ENCODE measurements at places on chromosomes 6 and 20. TPM values are rescaled to one million over a fixed set of nuclear protein-coding genes. Genes with fewer than 3 reads are reported as not detected.

DNA sequence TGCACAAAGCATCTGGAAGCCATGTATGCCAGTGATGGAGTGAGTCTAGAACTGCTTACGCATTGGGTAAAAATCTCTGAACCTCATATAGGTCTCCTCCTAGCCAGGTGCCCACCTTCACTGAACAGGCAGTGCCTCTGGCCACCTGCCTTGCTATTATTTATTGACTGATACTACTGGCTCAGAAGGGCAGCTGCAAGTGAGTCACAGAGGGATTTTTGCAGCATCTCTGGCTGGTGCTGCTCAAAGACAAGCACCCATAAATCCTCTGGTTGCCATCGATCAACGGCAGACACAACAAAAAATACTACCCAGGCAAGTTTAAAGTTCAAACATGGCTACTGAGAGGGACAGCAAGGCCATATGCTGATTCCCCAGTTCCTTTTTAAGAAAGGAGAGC, 279.4 kb downstream of the UBE3D start:
- no peak for DNase-seq

DNA sequence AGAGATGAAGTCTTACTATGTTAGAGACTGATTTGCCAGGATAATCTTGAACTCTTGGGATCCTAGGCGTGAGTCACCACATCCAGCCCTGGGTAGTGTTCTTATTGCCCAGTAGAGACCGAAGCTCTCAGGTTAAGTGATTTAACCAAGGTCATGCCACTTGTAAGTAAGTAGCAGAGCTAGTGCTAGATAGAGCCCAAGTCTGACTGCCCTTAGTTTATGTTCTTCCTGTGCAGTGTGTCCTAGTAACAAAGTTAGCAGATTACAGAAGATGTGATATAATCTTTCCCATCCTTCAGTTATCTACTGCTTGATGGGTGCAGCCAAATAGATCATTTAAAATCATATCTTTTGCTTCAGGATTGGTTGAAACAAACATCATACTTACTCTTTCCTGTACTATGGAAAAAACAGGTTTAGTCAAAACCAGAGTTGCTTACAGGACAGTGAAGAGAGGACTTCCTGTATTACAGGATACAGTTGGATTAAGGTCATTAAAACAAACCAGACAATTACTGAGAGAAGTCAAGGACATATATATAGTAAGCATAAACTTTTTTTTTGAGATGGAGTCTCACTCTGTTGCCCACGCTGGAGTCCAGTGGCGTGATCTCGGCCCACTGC, 9.5 kb upstream of the PABPC1L start:
- no peak for DNase-seq

GRCh38 chr20:63151554-63152321, 64.2 kb downstream of the YTHDF1 start:
- DNase-seq: peak; percentile 78

Gene TGM3
- total RNA-seq: not detected

DNA sequence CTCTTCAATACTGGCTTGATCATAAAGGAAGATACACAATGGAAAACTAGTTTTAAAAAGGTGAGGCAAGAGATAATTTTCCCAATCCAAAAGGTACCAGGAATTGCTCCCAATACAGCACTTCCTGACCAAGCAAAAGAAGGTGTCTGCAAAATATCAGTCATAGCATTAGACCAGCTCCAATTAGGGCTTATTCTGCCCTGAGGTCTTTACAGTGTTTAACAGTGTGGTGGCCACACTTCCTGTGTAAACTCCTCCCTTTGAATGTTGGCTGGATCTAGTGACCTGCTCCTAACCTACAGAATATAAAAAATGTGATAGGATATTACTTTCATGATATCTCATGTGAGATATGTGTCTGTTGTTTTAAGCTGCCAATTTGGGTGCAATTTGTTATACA, 57.1 kb upstream of the BTN3A2 start:
- DNase-seq: peak; percentile 71

GRCh38 chr6:10385524-10386132, 29.2 kb downstream of the TFAP2A start:
- DNase-seq: no peak

DNA sequence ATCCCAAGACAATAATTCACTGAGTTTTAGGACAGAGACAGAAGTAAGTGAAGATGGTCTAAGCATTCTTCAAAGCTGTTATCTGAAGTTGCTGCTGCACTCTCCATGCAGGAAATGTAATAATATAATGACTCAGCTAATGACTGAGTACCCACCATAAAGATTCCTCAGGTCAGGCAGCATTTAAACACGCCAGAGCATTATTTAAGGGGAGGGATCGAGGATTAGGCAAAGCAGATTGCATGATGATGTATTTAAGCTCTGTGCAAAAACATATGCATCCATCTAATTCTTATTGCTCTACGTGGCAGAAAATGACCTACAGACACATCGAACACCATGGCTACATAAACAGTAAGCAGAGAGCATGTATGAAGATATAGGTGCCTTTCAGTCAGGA, 216.4 kb downstream of the UNC5CL start:
- DNase-seq: peak; percentile 17

DNA sequence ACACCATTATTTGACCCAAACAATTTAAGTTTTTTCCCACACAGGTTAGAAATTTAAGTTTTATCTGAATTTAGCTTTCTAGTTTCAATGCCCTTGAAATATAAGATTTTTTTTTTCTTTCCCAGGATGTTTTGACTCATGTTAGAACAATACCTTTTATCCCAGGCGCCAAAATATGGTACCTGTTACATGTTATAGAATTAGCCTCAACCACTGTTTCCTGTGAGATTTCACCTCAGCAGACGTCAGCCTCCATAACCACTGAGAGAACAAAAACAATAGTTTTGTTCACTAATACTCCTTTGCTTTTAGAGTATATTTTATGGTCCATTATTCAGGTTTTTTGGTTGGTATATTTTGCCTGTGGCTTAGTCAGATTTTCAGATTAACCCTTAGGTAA, 302.9 kb downstream of the CDKAL1 start:
- DNase-seq: no peak

Gene BTN2A1
- 15.0 TPM for total RNA-seq

Gene TP53TG5
- total RNA-seq: not detected

Gene ZNF451
- total RNA-seq: 52.4 TPM

- DNase-seq: no peak
Measured at GRCh38 chr20:49388744-49389143, 93.7 kb downstream of the KCNB1 start.

DNA sequence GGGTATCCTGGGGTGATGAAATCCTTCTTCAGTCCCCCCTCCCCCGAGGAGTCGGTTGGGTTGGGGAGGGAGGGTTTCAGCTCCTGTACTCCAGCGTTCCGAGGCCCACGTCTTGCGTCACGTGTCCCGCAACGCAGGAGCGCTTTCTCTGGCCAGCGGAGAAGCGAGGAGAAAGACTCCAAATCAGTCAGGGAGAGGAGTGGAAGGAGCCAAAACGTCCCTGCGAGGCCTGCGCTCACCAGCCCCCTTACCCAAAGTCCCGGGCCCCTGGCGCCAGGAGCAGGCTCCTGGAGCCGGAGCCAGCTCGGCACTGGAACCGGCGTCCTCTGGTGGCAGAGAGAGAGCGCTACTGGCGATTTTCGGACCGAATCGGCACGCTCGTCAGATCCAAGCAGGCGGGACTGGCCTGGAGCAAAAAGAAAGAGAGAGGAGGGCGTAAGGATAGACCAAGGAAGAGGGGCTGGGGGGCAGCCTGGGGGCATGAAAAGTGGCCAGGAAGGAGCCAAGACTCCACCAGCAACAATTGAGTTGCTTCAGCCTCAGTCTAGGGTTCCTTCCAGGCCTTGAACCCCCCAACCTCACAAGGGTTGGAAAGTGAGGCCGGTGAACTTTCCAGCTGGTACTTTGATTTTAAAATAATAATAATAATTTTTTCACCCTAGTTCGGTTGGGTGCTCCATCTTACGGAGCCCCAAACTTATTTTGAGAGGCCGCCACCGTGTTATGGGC, at the start of gene GNAS:
Gene GNAS, plus strand, starts transcription at position 174 of the 729 bp plus-strand sequence.
- peak; percentile 49 for DNase-seq

Gene CRISP3
- total RNA-seq: not detected

Gene TRAPPC3L
- not detected for total RNA-seq

- DNase-seq: no peak
Measured at GRCh38 chr6:80217794-80218193, 111.3 kb downstream of the BCKDHB start.

Gene HLA-F
- total RNA-seq: 69.5 TPM

- DNase-seq: no peak
Measured at GRCh38 chr6:132041706-132042105, 90.5 kb upstream of the CCN2 start.

- DNase-seq: peak; percentile 40
Measured at GRCh38 chr20:50969435-50969834, 10.8 kb downstream of the MOCS3 start.

- no peak for DNase-seq
Measured at GRCh38 chr6:24659561-24659960, 7.1 kb downstream of the TDP2 start.

Gene FRK
- 1.8 TPM for total RNA-seq

- peak; percentile 25 for DNase-seq
Measured at GRCh38 chr6:119544325-119545175, 195.0 kb upstream of the MAN1A1 start.

Gene GPX5
- total RNA-seq: not detected

Gene CCN5
- not detected for total RNA-seq

DNA sequence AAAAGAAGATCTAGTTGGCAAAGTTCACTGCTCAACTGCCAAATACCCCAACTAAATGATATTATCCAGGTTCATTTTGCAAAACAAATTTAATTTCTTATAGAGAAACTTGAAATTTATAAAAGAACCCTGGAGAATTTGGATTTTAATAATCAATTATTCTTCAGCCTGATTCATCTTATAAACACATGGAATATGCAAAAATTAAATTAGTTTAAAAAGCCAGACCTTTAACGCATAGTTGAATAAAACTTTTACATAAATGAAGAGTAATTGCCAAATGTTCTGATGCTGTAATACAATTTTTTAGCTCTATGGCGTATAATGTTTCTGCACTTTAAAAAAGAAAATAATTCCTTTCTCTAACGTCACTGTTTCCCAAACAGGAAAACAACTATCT, 33.2 kb upstream of the ANKRD60 start:
- DNase-seq: no peak

Gene UNC5CL
- 0.10 TPM for total RNA-seq

DNA sequence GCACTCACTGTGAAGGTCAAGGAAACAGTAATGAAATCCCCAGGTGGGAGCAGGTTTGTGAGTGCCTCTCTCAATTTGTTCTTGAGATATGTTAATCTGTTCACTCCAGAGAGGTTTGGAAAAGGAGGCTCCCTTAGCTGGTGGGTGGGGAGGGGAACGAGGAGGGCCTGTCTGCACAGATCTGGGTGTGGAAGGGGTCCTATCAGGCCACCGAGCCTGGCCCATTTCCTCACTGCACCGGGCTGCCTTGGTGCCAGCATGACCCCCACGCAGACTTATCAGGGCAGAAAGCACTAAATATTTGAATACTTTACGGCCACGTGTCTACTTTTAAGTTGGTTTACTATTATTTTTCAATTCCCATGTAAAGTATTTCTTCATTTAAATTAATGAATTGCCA, 8.3 kb downstream of the AGPAT4 start:
- no peak for DNase-seq

Gene SPDEF
- total RNA-seq: 0.20 TPM

DNA sequence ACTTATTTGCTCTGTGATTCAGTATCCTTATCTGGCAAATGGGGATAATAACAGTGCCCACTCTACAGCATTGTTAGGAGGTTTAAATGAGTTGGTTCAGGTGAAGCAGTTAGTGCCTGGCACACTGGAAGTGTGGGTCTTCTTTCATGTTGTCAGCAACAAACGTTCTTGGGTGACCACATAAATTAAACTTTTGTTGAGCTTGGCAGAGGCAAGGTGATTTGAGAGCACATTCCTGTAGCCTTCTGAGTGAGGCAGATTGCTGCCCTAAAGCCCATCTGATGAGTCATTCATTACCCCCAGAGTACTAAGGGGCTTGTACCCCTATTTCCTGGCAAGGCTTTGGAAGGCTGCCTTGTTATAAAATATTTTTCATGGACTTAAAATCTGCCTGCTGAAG, 25.8 kb downstream of the SEC23B start:
- DNase-seq: no peak

DNA sequence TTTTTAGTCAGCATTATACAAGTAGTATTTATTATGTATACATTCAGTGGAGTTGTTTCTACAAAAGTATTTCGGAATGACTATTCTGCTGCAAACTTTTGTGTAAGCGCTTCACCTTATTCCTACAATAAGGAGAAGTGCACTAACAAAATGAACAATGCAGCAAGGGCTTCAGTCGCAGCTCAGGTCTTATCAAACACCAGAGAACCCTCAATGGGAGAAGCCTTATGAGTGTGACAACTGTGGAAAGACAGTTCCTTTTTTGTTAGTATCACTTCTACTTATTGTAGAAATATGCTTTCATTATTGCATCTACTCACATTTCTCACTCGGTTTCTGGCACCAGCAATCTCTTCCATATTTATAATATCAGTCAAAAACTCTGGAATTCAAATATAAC, 18.8 kb downstream of the ZKSCAN3 start:
- DNase-seq: no peak

- peak; percentile 35 for DNase-seq
Measured at GRCh38 chr20:22403632-22404361, 180.6 kb downstream of the FOXA2 start.

Gene BFSP1
- total RNA-seq: 3.0 TPM

DNA sequence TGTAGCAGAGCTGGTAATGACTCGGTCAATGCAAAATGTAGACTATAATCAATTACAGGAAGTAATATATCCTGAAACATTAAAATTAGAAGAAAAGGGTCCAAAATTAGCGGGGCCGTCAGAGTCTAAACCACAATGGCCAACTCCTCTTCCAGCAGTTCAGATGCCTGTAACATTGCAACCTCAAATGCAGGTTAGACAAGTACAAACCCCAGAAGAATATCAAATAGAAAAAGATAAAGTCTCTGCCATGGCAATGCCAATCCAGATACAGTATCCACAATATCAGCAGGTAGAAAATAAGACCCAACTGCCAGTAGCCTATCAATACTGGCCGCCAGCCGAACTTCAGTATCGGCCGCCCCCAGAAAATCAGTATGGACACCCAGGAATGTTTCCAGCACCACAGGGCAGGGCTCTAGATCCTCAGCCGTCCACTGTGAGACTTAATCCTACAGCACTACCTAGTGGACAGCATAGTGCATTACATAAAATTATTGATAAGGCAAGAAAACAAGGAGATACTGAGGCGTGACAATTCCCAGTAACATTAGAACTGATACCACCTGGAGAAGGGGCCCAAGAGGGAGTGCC, 158.4 kb downstream of the GPX5 start:
- peak; percentile 59 for DNase-seq

- DNase-seq: no peak
Measured at GRCh38 chr20:31760519-31761240, 21.6 kb downstream of the TPX2 start.

- DNase-seq: peak; percentile 26
Measured at GRCh38 chr20:25470045-25470444, 62.6 kb downstream of the GINS1 start.

Gene NR2E1
- not detected for total RNA-seq

DNA sequence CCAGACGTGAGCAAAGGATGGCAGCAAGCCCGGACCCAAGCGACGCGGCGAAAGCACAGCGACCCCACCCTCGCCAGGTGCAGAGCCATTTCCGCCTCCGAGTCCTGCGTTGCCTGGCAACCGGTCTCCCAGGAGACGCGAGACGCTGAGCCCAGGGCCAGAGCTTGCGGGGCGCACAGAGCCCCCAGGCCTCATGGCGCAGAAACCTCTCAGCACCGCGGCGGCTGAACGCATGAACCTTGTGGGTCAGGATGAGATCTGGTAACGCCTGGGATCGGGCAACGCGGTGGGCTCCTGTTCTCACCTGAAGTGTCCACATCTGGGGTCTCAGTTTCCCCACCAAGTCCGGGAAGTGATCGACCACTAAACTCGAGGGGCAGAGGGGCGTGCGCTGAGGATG, 77.7 kb downstream of the ANKRD60 start:
- DNase-seq: no peak

Data from RPMI7951 (cell line).